ENCODE measurements at places on chromosomes 3 and 15. TPM values are rescaled to one million over a fixed set of nuclear protein-coding genes. Genes with fewer than 3 reads are reported as not detected.

GRCh38 chr3:45078910-45079522, 52.9 kb downstream of the CLEC3B start:
- H3K4me3 ChIP-seq = no peak overlapping the region
- no peak for DNase-seq
- no peak overlapping the region for H3K27ac ChIP-seq

DNA sequence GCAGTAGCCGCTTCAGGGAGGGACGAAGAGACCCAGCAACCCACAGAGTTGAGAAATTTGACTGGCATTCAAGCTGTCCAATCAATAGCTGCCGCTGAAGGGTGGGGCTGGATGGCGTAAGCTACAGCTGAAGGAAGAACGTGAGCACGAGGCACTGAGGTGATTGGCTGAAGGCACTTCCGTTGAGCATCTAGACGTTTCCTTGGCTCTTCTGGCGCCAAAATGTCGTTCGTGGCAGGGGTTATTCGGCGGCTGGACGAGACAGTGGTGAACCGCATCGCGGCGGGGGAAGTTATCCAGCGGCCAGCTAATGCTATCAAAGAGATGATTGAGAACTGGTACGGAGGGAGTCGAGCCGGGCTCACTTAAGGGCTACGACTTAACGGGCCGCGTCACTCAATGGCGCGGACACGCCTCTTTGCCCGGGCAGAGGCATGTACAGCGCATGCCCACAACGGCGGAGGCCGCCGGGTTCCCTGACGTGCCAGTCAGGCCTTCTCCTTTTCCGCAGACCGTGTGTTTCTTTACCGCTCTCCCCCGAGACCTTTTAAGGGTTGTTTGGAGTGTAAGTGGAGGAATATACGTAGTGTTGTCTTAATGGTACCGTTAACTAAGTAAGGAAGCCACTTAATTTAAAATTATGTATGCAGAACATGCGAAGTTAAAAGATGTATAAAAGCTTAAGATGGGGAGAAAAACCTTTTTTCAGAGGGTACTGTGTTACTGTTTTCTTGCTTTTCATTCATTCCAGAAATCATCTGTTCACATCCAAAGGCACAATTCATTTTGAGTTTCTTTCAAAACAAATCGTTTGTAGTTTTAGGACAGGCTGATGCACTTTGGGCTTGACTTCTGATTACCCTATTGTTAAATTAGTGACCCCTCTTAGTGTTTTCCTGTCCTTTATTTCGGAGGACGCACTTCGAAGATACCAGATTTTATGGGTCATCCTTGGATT, at the start of gene MLH1:
Gene MLH1, plus strand, starts transcription at position 193 of the 958 bp plus-strand sequence. Its CDS starts 30 bp downstream, at position 223.
- H3K4me3 ChIP-seq = no peak within 1 kb of the TSS
- no peaks in the 10 kb centered on the region for H3K27me3 ChIP-seq
- peaks cover 45% of the 10 kb centered on the region for H3K36me3 ChIP-seq
- H3K27ac ChIP-seq = no peak within 1 kb of the TSS
- H3K4me1 ChIP-seq = peaks cover 43% of the 10 kb centered on the region

DNA sequence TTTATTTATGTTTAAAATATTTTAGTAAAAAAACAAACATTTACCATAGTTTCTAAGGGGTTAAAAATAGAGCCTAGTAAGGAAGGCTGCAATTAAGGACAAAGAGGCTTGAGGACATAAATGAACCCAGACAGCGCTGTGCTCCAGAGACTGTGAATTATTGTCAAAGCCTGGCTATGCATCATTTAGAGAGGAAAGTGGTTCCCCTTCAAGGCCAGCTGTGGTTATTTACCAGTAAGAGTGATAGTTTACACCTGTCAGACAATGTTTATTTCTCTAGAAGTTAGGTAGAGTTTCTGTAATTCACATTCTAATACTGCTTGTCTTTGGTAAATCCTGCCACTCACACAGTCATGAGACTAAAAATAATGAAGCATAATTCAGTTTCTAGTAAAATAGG, 32.4 kb upstream of the PIK3R4 start:
- H3K27ac ChIP-seq = no peak overlapping the region
- H3K36me3 ChIP-seq = no peaks in the 10 kb centered on the region
- H3K4me1 ChIP-seq = no peaks in the 10 kb centered on the region
- no peak for DNase-seq
- peaks cover 2% of the 10 kb centered on the region for H3K27me3 ChIP-seq
- no peak overlapping the region for H3K4me3 ChIP-seq

- no peak overlapping the region for H3K27ac ChIP-seq
- peaks cover 26% of the 10 kb centered on the region for H3K4me1 ChIP-seq
- DNase-seq = no peak
- no peak overlapping the region for H3K4me3 ChIP-seq
- no peaks in the 10 kb centered on the region for H3K36me3 ChIP-seq
These were observed 21.8 kb downstream of the SHC4 start for GRCh38 chr15:48941904-48942303.

DNA sequence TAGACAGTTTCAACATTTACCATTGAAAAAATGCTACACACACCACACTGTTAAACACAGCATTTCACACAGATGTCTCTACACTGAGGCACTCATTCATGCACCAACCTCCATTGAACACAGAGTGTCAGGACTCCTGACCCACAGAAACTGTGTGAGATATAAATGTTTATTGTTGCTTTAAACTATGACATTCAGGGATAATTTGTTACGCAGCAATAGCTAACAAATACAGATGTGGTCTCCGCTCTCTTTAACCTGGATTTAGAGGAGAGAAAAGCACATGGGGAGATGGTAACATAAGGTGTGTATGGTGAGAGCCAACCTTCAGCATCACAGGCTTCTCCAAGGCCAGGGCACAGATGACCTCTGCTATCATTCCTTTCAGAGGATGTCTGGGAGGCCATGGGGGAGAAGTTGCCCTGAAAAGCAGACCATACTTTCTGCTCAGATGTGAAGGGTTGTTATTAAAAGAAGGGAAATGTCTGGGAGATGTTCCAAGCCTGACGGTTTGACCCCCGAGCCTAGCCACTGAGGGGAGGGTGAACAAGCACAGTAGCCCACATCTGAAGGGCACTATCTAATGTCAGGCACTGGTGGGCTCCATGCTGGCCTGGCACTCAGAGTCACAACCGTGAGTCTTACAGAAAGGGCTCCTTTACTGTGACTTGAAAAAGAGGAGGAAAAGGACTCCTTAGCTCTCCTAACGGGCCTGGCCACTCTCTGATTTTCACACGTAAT, 284.5 kb upstream of the TLE3 start:
- no peak overlapping the region for H3K4me3 ChIP-seq
- no peak for DNase-seq
- H3K36me3 ChIP-seq = no peaks in the 10 kb centered on the region
- no peaks in the 10 kb centered on the region for H3K4me1 ChIP-seq

- H3K36me3 ChIP-seq = peaks cover 9% of the 10 kb centered on the region
- H3K27me3 ChIP-seq = no peaks in the 10 kb centered on the region
- peaks cover 4% of the 10 kb centered on the region for H3K4me1 ChIP-seq
- no peak overlapping the region for H3K27ac ChIP-seq
These were observed 70.7 kb downstream of the TOP2B start for GRCh38 chr3:25594007-25594502.

GRCh38 chr3:164303894-164304293, 774.4 kb downstream of the SI start:
- no peak overlapping the region for H3K27ac ChIP-seq
- H3K36me3 ChIP-seq = no peaks in the 10 kb centered on the region
- H3K4me3 ChIP-seq = no peak overlapping the region
- no peak for DNase-seq
- no peaks in the 10 kb centered on the region for H3K27me3 ChIP-seq

DNA sequence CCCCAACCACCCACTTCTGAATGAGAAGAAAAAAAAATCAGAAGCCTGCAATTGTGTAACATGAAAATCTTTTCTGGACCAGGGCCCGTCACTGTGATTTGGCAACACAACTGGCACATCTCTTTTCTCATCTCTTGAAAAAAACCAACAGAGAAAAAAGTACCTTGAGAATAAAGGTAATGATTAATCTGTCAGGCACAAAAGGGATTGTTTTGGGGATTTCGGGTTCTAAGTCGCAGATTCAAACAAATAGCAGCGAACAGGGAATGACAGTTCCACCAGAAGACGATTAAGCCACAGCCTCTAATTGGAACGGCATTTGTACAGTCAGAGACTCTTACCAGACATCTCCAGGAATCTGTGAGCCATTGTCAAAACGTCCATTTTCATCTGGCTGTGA, at the start of gene AQP9:
Gene AQP9, plus strand, starts transcription at position 276 of the 400 bp plus-strand sequence. CDS start 185 bp downstream, outside the sequence.
- peaks cover 9% of the 10 kb centered on the region for H3K27me3 ChIP-seq
- no peak for DNase-seq
- no peaks in the 10 kb centered on the region for H3K36me3 ChIP-seq
- H3K4me1 ChIP-seq = no peaks in the 10 kb centered on the region
- no peak within 1 kb of the TSS for H3K4me3 ChIP-seq
- no peak within 1 kb of the TSS for H3K27ac ChIP-seq

GRCh38 chr15:53323191-53323590, 436.3 kb downstream of the WDR72 start:
- no peak for DNase-seq
- no peaks in the 10 kb centered on the region for H3K4me1 ChIP-seq
- no peak overlapping the region for H3K27ac ChIP-seq
- no peaks in the 10 kb centered on the region for H3K36me3 ChIP-seq

DNA sequence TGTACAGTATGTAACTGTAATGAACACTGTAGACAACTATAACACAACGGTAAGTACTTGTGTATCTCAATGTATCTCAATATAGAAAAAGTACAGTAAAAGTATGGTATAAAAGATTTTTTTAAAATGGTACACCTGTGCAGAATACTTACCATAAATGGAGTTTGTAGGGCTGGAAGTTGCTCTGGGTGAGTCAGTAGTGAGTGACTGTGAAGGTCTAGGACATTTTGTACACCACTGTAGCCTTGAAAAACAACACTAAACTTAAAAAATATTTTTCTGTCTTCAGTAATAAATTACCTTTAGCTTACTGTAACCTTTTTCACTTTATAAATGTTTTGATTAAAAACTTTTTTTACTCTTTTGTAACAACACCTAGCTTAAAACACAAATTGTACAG, 142.9 kb downstream of the ATG7 start:
- H3K4me1 ChIP-seq = peaks cover 20% of the 10 kb centered on the region
- H3K27me3 ChIP-seq = no peaks in the 10 kb centered on the region
- DNase-seq = no peak
- no peak overlapping the region for H3K4me3 ChIP-seq
- peaks cover 27% of the 10 kb centered on the region for H3K36me3 ChIP-seq

DNA sequence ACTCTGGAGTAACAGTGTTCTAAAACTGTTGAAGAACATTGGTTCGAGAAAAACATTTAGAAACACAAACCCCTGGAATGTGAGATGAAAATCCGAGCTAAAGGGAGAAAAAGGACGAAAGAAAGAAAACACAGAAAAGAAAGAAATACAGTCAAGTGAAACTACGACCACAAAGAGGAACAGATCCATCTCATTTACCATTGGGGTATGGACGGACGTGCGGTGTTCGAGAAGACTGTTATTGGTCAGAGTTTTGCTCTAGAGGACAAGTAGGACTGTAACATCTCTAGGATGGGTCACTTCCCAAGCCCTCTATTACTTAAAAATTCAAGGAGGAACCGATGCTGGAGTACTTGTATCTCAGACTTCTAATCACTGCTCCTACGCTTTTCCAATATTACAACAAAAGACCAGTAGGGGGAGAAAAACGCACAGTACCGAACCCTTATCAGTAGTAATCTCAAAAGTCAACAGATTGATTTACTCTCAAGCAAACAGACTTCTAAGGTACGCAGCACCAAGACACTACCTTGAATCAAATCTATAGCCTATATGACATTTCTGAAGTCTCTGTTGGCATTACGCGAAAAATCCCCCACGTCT, 1.1 kb upstream of the PIK3CA start:
- no peak overlapping the region for H3K27ac ChIP-seq
- peaks cover 31% of the 10 kb centered on the region for H3K4me1 ChIP-seq
- H3K4me3 ChIP-seq = no peak overlapping the region
- no peaks in the 10 kb centered on the region for H3K36me3 ChIP-seq

DNA sequence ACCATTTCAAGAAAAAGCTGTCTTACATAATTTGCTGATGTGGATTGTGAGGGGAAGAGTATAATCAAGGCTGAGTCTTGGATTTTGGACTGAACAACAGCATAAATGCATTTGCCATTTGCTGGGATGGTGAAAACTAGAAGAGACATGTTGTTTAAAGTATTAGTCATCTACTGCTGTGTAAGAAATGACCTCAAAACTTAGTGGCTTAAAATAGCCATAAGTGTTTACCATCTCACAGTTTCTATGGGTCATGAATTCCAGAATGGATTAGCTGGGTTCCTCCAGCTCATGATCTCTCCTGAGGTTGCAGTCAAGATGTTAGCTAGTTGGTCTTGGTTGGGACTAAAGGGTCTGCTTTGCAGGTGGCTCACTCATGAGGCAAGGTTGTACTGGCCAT, 66.2 kb downstream of the SCN11A start:
- H3K36me3 ChIP-seq = no peaks in the 10 kb centered on the region
- H3K27me3 ChIP-seq = peaks cover 8% of the 10 kb centered on the region
- no peak for DNase-seq
- no peaks in the 10 kb centered on the region for H3K4me1 ChIP-seq

DNA sequence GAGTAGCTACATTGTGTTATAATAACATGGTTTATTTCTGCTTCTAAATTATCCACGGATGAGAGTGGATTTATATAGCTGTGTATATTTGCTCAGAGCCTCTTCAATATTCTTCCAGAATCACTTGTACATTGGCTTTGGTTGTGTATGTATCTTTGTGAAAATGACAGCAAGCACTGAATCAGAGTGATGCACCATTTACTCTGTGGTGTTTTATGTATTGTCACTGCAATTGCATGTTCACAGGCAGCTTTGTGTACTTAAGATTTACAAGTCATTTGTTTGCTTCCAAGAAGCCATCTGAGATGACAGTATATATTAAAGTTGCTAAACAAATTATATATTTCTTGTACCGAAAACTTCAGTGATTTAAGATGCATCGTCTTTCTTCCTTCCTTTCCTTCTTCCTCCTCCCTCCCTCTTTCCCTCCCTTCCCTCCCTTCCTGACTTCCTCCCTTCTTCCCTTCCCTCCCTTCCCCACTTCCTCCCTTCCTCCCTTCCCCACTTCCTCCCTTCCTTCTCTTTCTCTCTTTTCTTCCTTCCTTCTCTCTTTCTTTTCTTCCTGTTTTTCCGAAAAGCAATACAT, 362.3 kb upstream of the GOLIM4 start:
- H3K36me3 ChIP-seq = no peaks in the 10 kb centered on the region
- H3K27me3 ChIP-seq = no peaks in the 10 kb centered on the region
- H3K4me3 ChIP-seq = no peak overlapping the region
- no peak for DNase-seq
- no peak overlapping the region for H3K27ac ChIP-seq
- H3K4me1 ChIP-seq = no peaks in the 10 kb centered on the region

- no peak for DNase-seq
- no peaks in the 10 kb centered on the region for H3K4me1 ChIP-seq
- no peak overlapping the region for H3K27ac ChIP-seq
- no peaks in the 10 kb centered on the region for H3K36me3 ChIP-seq
These were observed 207.4 kb upstream of the HES1 start for GRCh38 chr3:193928354-193929209.

MAP6D1 gene
- total RNA-seq = 3.8 TPM

GAP43 gene
- not detected for total RNA-seq

PIERCE2 gene
- not detected for total RNA-seq

ATP2B2 gene
- not detected for total RNA-seq

UBE2E2 gene
- total RNA-seq = 16.5 TPM

ERC2 gene
- total RNA-seq = 0.18 TPM

DCLK3 gene
- not detected for total RNA-seq

GOLGA6A gene
- total RNA-seq = not detected

VIPR1 gene
- 9.0 TPM for total RNA-seq

ISLR gene
- total RNA-seq = not detected

GOLGA8F gene
- total RNA-seq = not detected
